ENCODE measurements at places on chromosomes 4 and X.
A peak's percentile ranks its signal among the peaks of the same experiment; 100 is the strongest.

GRCh38 chrX:45710081-45710801 is 509.6 kb upstream of the DIPK2B start:
- peak; percentile 29 for DNase-seq

DNA sequence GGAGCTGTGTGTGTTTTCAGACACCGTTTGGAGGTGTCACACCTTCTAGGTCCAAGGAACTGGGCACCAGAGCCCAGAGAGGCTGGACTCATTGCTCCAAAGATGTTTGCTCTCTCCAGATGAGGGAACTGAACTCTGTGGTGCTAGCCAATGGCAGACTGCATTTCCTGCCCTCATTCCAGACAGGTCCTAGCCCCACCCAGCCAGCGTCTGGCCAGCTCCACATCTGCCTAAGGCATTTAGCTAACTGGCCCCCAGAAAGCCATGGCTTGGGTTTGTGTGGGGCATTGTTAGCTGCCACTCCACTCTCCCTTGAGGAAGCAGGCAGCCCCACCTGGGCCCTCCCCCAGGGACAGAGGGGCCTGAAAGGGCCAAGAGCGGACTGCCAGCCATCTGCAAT is 11.4 kb downstream of the FGD1 start:
- DNase-seq, result no peak

DNA sequence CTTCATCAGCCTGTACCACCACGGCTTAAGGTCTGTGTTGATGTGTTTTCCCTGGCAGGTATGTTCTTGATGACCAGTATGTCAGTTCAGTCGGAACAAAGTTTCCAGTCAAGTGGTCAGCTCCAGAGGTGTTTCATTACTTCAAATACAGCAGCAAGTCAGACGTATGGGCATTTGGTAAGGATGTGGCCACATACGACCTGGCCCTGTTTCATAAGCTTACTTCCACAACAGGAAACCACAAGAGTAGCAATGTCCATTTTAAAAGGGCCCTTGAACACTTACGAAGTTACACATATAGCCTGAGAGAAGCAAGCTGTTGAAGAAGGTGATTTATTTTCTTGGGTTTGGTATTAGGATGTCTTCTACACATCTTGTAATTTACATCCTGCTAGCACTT is 46.1 kb downstream of the BMX start:
- no peak for DNase-seq

- DNase-seq, result peak; percentile 68
These were observed at the start of gene GPRIN3 for GRCh38 chr4:89307446-89308160. GPRIN3 (minus strand) TSS chr4:89307800; CDS start chr4:89250110, 57,690 bp downstream.

GRCh38 chr4:147311956-147312355 is 168.9 kb upstream of the EDNRA start:
- no peak for DNase-seq

DNA sequence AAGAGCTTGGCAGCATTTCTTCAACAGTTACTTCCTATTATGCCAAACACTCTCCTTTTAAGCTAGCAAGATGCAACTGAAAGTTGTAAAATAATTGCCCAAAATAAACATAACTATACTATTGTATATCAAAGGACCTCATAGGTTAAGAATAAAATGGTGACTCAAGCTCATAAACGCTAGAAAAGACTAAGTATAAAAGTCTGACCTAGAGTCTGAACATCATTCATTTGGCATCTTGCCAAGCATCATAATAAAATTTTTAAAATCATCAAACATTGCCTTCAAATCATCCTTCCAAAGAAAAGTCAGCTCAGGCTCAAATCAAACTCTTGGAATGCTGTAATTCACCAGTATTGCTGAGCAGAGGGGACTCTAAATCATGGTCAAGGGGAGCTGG is 281.2 kb downstream of the QDPR start:
- DNase-seq, result no peak

DNA sequence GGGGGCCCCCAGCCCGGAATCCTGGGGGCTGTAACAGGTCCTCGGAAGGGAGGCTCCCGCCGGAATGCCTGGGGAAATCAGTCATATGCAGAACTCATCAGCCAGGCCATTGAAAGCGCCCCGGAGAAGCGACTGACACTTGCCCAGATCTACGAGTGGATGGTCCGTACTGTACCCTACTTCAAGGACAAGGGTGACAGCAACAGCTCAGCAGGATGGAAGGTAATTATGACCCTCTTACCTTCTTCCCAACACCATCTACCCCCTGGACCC is 1.0 kb downstream of the FOXO4 start:
- DNase-seq, result no peak

GRCh38 chrX:104749951-104750610 is 184.1 kb downstream of the IL1RAPL2 start:
- DNase-seq, result no peak

- no peak for DNase-seq
These were observed 390.0 kb downstream of the GRXCR1 start for GRCh38 chr4:43282534-43282933.

DNA sequence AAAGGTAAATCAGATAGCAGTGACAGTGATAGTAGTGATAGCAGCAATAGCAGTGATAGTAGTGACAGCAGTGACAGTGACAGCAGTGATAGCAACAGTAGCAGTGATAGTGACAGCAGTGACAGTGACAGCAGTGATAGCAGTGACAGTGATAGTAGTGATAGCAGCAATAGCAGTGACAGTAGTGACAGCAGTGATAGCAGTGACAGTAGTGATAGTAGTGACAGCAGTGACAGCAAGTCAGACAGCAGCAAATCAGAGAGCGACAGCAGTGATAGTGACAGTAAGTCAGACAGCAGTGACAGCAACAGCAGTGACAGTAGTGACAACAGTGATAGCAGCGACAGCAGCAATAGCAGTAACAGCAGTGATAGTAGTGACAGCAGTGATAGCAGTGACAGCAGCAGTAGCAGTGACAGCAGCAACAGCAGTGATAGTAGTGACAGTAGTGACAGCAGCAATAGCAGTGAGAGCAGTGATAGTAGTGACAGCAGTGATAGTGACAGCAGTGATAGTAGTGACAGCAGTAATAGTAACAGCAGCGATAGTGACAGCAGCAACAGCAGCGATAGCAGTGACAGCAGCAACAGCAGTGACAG is 6.1 kb downstream of the DSPP start:
- no peak for DNase-seq

DNA sequence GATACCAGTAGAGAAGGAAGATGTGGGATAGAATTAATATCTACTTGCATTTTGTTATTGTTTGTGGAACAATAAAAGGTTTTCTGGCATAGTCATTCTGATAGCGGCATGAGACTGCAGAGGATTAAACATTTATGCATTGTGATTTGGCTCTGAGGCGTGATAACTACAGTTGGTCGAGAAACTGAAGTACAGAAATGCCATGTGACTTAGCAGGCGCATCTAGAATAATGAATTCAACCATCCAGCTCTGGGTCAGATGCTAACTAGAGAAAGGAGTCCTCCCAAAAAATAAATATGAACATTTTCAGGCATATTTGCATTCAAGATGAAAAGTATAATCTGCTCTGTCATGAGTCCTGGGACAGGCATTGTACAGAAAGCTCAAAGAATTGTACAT is 62.8 kb downstream of the CCSER1 start:
- no peak for DNase-seq

DNA sequence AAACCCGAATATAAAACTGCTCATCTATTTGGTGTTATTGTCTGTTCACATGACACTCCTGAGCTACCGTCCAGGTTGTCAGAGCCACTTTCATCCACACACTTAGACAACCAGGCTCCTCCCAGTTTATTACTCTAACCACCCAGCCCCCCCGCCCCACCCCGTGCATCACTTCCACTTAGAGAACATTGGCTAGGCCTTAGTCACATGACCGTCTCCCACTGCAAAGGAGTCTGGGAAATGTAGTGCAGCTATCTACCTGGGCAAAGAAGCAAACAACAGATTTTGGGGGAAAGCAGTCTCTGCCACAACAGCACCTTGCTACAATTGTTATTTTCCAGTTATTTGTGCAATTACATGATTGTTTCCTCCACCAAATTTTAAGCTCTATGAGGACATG is 57.6 kb upstream of the RBPJ start:
- DNase-seq, result no peak

DNA sequence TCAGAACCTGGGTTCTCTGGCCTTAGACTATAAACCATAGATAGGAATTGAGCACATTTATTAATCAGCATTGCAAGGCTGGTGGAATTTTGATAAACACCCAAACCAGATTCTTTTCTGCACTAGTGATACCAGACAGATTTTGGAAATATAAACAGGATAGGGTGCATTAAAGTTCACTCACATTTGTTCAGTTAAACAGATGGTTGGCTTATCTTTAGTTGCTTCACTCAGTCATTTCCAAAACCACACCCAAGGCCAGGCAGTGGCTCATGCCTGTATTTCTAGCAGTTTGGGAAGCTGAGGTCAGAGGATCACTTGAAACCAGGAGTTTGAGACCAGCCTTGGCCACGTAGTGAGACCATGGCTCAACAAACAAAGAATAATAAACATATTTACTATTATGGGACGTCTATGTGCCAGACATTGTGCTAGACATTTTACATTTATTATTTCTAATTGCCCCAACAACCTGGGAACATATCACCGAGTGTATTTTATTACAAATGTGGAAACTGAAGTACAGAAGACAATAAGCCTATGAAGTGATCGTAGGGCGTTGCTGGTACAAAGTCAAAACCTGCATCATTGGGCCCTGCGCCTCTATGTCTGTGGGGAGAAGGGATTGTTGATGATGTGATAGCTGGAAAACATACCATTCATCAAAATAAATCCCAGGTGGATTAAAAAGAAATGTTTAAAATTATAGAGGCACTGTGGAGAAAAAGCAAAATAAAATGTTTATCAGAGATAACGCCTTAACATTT is 15.0 kb downstream of the ADD1 start:
- DNase-seq, result no peak

- DNase-seq, result no peak
These were observed 203.0 kb downstream of the MAML3 start for GRCh38 chr4:139951021-139951420.

- no peak for DNase-seq
These were observed 49.8 kb upstream of the C1QTNF7 start for GRCh38 chr4:15378062-15378461.

GRCh38 chr4:102193145-102193544 is 152.1 kb downstream of the SLC39A8 start:
- DNase-seq, result no peak

GRCh38 chr4:8010618-8011017 is 71.0 kb upstream of the AFAP1 start:
- DNase-seq, result no peak

DNA sequence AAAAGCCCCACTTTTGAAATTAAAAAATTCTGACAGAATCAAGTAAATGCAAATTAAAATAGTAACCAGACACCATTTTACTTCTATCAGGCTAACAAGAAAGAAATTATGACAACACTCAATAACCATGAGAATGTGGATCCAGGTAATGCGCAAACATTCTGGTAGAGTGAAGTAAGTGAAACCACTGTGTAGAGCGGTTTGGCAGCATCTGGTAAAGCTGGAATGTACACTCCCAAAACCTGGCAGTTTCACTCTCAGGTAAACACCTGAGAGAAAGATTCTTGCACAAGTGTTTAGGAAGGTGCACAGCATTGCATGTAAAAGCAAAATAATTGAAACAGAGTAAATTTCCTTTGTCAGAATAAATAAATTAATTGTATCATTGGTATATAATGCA is 81.8 kb downstream of the TRIML1 start:
- no peak for DNase-seq

- no peak for DNase-seq
These were observed 73.6 kb downstream of the DCK start for GRCh38 chr4:71066737-71067716.

DNA sequence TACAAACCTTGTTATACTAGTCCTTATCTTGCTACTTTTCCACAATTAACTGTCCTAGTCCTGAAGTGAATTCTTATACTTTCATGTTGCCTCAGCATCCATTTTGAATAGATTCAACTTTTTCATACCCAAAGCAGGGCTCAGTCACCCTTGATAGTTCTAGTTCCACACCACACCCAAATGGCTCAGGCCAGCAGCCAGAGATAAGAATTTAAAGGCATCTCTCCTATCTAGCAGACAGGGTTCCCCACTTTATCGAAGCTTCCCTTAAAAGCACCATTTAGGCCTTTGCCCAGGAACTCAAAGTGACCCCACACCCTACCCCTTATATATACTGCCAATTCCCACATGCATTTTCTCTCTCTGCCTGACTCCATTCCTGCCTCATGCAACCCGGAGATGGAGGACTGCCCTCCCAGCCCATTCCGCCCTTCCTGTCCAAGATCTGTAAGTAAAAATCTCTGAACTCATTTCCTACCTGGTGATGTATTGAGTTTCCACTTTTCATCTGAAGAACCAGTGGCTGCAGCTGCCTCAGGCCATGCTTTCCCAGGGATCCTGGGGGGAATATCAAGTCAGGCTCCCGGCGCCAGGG is 63.7 kb upstream of the TXK start:
- DNase-seq, result no peak

- no peak for DNase-seq
These were observed 65.1 kb downstream of the LHFPL1 start for GRCh38 chrX:112614640-112615039.

DNA sequence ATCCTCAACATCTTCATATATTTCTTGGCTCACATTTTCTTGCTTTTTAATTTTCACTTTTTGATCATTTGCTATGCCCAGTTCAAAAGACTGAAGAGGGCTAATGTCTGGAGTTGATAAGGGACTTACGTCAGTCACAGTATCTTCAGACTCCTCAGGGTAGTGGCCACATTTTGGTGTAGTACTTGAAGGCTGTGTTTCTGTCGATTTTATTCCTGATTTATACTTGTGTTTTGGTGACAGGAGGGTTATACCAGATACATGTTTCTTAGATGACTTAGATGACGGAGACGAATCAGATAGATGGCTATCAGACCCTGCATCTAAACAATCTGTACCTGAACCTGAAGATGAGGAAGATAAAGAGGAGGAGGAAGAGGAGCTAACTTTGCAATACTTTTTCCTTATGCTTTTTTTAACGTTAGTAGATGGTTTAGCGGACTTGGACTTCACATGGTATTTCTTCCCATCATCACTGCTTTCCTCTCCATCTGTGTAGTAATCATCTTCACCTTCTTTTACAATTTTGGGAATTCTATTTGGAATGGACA is 13.4 kb downstream of the CFAP97 start:
- DNase-seq, result no peak

DNA sequence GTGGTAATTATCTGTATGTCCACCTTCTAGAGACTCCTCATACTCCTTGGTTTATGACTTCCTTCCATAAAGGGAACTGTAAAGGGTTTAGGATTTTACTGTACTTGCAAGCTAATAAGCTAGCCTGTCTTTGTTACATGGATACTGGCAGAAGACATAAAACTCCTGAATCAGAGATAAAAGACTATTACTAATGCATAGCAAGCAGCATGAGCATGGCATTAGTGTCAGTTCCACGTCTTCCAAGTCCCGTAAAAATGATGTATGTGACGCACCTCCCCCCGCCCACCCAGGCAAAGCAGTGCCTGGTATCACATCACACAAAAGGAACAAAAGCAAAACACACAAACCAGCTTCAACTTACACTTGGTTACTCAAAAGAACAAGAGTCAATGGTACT is 71.0 kb downstream of the SLC10A6 start:
- no peak for DNase-seq
